CD4-positive, alpha-beta T cell treated with Interleukin-15 for 4 hours (primary cell): ENCODE measurements at places on chromosomes 4 and X.
A peak's percentile ranks its signal among the peaks of the same experiment; 100 is the strongest.

- no peak for DNase-seq
Observed at GRCh38 chr4:30208731-30209435, 511.3 kb upstream of the PCDH7 start.

DNA sequence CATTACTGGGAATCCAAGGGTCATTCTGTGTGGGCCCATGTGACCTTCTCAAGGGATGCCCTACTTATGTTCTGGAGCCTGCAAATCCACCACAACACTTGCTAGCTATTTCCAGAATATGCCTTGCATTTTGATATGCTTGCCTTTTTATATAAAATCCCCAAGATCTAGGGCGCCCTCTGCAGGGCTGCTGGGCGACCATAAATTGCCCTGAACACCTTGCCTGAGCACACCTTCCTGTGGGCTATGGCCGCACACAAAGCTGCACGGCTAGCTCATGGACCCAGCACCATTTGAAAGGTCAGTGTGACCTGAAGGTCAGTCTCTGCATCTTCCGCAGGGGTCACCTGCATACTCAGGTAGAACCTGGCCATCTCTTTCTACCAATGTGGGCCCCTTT, 311.7 kb downstream of the NLGN4X start:
- DNase-seq: no peak

GRCh38 chr4:83535520-83536361, at the start of gene GPAT3:
Gene GPAT3 (plus strand): TSS chr4:83536108. CDS start chr4:83536623, 515 bp downstream.
- peak; percentile 63 for DNase-seq

DNA sequence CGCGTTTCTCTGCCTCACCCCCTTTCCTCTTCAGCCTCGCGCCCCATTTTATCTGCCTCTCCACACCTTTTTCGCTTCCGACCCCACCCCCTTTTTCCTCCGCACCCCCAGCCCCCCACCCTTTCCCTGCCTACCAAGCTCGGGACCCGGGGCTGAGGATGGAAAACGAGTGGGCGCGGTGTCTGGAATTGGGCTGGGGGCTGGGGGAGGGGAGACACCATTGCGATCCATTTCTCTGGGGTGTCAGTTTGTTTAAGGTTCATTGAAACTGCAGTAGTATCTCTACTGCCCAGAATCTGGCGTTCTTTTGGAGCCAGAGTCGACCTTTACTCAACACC, 707 bp downstream of the SLC9A6 start:
- no peak for DNase-seq

DNA sequence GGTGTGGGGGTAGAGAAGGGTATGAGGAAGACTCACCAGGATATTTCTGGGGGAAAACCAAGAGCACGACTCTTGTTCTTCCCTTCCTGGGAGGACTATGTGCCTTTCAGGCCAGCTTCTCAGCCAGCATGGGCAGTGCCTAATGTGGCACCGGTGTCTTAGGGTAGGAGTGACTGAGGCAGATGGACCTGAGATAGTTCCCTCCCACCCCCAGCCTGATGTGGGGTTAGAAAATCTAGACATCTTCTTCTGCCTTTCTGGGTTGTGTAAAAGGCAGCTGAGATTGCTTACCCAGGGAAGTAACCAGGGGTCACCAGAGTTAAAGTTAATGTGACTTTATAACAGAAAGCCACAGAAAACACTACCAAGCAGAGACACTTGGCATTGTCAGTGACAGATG, 127.3 kb downstream of the TMA16 start:
- DNase-seq: no peak

DNA sequence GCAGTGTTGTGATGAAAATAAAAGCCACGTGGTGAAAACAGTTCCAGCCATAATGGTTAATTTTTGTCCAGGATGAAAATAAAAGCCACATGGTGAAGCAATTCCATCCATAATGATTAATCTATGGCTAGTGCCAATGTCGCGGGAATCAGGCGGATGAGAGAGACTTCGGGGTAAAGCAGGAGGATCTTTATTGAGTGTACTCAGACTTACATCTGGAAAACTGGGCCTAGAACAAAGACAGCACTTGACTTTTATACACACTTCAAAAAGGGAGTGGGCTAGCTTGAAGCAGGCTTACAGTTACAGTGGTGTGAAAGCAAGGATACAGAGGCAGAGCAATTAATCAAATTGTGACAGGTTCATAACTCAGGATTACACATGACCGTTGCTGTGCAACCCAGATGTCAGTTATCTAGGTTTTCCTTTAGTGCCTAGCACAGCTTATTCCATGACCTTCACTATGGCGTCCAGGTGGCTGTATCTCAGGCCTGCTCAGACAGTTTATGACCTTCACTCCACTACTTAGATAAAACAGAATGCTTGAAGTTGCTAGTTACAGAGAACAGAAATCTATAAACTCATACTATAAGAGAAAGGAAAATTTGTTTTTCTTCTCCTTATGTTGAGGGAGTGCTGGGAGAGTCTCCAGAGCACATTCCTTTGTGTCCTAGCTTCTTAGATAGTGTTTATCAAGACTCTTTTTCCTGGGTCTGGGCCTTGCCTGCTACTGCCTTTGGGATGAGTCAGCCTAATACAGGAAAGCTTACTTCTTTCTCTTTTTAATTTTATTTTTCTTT, 5.9 kb upstream of the PLA2G12A start:
- DNase-seq: no peak

DNA sequence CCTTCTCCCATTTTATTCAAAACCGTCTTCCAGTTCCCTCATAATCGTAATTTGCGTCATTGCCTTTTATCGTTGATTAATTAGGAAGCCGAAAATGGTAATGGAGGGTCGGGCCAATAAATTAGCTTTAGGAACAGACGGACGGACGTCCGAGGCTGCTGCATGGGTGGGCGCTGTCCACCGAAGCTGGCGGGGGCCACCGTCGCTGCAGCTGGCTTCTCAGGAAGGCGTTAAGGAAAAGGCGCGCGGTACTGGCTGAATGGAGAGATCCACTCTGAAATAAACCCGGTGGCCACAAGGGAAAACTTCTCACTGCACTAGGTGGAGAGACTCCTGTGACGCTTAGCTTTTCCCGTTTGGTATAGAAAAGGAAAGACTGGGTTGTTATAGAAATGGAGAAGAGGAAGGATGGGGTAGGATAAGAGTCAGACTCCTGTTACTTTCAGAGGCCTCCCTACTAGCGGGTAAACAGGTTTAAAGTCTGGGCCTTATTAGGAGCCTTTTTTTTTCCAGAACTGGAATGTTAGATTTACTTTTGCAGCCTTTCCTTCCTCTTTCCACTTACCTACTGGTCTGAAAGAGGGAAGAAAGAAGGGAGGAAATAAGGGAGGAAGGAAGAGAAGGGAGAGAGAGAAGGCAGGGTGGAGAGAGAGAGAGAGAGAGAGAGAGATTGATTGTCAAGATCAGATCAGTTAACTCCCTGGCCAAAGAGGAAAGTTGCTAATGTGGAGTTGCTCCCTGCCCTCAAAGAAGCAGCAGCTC, 11.3 kb upstream of the PRDM8 start:
- DNase-seq: no peak

GRCh38 chr4:121448231-121448630, 67.4 kb upstream of the QRFPR start:
- DNase-seq: no peak

DNA sequence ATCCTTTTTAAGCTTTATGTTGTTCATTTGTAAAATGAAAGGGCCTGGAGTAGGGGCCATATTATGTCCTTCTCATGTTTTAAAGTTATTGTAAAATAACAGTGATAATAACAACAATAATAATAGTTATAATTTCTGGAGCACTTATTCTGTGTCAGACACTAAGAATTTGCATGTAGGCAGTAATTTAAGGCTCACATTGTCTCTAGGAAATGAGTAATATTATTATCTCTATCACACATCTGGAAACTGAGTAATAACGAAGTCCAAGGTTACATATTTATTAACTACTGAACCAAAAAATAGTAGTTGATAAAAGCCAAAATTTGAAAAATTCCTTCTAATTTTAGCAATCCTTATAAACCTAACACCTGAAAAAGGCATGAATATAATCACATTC, 520.7 kb upstream of the PABPC4L start:
- no peak for DNase-seq

GRCh38 chr4:80029364-80029763, 43.7 kb downstream of the ANTXR2 start:
- no peak for DNase-seq

- DNase-seq: no peak
Observed at GRCh38 chrX:49116076-49116475, 7.5 kb downstream of the GPKOW start.

- DNase-seq: no peak
Observed at GRCh38 chrX:13891377-13892140, 74.7 kb upstream of the GPM6B start.

- peak; percentile 22 for DNase-seq
Observed at GRCh38 chrX:119655125-119655524, 37.8 kb downstream of the SEPTIN6 start.

DNA sequence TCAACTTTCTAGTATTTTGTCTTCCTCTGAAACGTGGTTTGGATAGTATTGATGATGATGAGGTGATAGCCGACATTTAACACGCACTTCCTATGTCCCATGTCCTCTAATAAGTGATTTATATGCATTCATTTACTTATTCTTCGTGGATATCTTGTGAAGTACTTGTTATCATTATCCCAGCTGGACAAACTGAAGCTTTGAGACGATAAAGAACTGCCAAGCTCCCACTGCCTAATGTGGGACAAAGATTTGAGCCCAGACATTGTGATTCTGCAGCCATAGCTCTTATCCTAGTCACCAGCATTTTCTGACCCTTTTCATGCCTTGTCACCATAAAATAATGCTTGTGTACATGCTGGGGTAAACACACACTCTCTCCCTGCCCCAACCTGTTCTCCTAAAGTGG, 92.5 kb downstream of the RAPGEF2 start:
- DNase-seq: no peak

DNA sequence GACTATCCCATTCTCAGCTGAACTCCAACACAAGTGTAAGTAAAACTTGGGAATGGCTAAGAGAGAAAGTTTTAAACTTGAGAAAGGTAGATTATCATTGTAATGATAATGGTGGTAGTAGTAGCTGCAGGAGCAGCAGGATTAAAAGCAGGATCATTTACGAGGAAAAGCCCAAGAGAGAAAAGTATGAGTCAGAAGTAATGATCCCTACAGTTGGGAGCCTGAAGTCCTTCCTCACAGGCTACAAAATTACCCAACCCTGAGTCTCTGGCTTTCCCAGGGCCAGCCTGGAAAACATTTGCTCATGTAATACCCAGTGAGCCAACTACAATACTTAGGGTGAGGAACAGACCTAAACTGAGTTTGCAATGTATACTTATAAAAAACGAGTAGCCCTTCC, 4.4 kb upstream of the PRDM8 start:
- no peak for DNase-seq

GRCh38 chrX:2188330-2188792, 312.4 kb downstream of the DHRSX start:
- DNase-seq: no peak

DNA sequence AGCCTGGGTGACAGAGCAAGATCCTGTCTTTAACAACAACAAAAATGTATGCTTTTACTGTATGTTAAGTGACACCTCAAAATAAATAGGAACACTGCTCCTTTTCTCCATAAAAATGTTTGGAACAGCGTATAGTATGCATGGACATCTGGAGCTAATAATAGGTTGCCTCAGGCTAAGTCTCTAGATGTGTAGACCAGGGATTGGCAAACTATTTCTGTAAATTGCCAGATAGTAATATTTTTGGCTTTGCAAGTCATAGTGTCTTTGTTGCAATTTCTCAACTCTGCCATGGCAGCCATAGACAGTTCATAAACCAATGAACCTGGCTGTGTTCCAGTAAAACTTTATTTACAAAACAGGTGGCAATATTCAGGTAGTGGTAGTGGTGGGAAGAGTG, 76.6 kb upstream of the CBLL2 start:
- DNase-seq: no peak

DNA sequence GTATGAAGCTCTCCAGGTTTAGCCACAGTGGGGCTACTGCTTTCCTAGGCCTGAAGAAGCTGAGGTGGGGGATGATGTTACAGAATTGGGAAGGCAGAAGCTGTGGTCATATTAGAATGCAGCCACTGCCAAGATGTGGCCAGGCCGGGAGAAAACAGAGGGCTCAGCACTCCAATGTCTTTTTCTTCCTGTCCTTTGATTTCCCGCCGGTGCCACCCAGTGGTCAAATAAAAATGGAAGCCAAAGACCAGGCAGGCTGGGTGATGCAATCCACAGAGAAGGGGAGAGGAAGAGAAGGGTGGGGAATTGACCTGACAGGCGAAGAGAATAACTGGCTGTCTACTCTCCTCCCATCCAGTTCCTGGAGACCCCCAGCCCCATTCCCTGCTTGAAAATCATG, 94.9 kb upstream of the SHISA3 start:
- DNase-seq: no peak

DNA sequence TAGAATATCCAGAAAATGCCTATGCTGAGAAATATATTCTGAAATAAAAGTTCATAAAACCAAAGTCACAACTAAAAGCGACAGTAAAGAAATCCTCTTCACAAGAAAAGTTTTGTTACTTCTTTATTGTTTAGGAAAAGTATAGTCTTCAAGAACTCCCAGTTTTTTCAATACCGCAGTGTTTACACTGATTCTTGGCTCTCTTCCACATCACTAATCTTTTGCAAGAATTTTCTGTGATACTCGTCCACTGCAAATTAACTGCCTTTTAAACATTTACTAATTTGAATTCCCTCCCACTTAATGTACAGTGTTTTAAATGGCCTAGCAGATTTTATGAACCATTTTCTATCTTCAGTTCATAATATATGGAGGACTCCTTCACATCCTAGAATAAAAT, 65.1 kb downstream of the HPGDS start:
- DNase-seq: no peak

DNA sequence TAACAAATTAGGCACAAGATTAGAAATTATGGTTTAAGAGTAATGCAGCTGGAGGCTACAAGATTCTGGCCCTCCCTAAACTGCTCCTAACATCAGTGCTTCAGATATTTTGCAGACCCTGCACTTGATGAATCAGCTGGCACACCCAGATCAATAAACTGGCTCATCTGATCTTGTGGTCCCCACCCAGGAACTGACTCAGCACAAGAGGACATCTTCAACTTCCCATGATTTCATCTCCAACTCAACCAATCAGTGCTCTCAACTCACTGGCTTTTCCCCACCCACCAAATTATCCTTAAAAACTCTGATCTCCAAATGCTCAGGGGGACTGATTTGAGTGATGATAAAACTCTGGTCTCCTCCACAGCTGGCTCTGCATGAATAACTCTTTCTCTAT, 21.7 kb upstream of the TMEM33 start:
- no peak for DNase-seq

- DNase-seq: no peak
Observed at GRCh38 chrX:110415440-110416170, 57.0 kb downstream of the RTL9 start.

GRCh38 chr4:113502906-113503305, 258.6 kb downstream of the CAMK2D start:
- DNase-seq: no peak

- no peak for DNase-seq
Observed at GRCh38 chrX:106302304-106302703, 134.2 kb downstream of the PWWP3B start.

DNA sequence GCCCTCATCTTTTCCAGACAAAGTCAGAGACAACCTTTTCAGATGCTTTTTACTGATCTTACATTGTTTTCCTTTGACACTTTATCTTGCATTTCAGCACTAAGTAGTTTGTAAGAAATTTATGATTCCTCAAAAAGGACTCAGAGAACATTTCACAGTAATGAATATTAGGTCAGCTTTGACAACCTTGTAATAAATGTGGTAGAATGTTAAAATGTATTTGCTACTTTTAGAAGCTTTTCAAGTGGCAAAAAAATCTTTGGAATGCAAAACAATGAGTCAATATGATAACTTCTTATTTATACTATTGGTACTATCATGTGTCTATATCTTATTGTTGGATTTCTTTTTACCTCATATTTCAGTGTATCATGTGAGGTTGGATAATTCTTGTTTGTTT, 146.2 kb upstream of the FAT4 start:
- no peak for DNase-seq

- DNase-seq: no peak
Observed at GRCh38 chr4:118390121-118390520, 37.3 kb upstream of the PRSS12 start.
